Activated T-cell treated with anti-CD3 and anti-CD28 coated beads for 24 hours (primary cell): ENCODE measurements at places on chromosomes 12 and 14.

GRCh38 chr14:27008187-27008586 lies 410.4 kb upstream of the NOVA1 start:
- no peak for DNase-seq

- DNase-seq: peak; percentile 18
Measured at GRCh38 chr12:62260733-62261683, 804 bp downstream of the USP15 start.

GRCh38 chr12:666766-667308 lies 3.6 kb upstream of the NINJ2 start:
- no peak for DNase-seq

DNA sequence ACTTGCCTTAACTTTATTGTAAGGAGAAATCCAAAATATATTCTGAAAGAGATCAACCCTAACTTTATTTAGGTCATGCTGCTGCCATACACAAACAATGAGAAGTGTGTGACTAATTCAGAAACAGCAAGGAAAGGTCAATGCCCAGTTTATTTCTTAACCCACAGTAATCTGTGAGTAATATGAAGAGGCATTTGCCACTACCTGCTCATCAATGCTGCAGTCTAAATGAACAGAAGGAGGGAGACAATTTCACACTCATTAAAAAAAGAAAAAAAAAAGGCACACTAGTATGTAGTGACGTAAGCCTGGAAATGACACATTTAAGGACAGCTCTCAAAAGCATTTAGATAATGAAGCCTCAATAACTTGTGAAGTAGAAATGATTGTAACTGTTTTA lies 90.5 kb upstream of the FOXN3 start:
- no peak for DNase-seq

DNA sequence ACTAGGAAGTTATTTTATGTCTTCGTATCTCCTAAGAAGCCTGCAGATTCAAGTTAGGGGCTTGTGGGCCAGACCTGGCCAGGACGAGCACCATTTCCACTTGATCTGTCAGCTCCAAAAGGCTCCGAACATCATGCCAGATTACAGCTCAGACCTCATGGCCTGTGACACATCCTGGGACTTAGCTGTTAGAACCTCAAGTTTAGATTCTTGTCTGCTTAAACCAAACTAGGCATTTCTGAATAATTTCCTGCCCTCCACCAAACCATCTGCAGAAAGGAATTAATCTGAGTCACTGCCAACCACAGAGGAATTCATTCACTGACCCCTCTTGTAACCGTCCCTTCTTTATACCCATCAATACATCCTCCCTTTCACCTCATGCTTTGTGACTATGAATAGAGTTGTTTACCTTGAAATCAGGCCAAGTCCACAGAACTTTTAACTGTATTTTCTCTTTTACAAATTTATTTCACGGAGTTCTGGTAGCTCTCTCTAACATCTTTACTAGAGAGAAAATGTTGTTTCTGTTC lies 120.3 kb downstream of the FBXL14 start:
- DNase-seq: no peak

DNA sequence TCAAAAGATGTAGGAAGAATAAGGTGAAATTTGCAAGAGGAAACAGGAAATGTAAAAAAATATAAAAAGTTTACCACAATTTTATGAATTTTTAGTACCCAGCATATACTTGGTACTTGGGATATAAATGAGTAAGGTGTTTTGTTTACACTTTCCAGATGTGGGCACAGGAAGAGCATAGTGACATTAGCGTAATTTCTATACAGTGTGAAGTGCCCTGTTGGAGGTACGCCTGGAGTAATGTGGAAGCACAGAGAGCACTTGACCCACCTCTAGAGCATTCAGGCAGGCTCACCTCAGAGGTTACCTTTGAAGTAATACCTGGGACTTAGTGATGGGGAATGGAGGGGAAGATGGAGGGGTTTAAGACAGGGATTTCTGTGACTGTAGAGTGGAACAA lies 89.5 kb downstream of the AEBP2 start:
- no peak for DNase-seq

DNA sequence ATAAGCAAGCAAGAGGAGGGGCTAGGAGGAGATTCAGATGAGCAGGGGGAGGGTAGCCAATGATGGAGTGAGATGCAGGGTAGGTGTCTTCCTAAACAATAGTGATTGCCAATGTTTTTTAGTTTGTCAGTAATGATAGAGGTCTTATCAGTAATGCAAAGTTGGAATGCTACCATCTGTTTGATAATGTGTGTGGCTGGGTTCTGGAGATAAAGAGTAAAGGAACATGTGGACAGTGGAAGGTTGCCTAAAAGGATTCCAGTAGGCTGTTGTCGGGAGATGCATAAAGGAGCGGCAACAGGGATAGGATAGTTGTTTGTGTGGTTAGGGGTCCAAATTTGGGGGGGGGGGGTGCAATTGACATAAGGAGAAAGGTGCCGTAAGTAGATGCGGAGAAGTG lies 52.5 kb downstream of the TESPA1 start:
- DNase-seq: no peak

DNA sequence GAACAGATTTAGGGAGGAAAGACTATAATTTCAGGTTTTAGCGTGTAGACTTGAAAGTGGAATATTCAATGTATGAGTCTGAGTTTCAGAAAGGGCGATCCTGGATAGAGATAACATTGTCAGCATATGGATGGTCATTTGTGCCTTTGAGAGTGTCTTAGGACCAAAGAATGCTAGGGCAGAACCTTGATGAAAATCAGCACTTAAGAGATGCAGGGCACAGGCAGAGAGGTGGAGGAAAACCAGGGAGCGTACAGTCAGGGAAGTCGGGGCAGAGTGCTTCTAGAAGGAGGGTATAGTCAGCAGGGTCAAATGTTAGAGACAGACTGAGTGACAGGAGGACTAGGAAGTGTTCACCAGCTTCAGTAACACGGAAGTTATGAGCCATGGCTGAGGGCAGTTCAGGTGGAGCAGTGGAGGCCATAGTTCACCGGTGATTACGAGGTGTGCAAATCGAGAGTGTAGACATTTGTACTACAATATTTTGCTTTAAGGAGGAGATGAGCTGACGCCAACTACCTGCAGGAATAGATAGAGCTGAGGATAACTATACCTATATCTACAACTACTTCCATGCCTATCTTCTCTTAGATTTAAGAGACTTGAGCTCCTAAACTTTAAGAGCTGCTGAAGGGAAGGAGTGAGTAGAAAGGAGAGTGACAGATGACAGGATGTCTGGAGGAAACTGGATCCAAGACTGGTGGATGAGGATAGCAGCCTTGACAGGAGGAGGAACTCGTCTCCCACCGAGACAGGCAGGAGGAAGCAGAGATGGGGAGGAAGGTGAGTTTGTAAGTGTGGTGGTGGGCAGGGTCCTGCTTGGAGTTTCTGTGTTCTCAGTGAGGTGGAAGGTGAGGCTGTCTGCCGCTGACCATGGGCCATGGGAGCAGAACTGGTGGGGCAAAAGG lies 6.5 kb downstream of the CBLN3 start:
- no peak for DNase-seq

DNA sequence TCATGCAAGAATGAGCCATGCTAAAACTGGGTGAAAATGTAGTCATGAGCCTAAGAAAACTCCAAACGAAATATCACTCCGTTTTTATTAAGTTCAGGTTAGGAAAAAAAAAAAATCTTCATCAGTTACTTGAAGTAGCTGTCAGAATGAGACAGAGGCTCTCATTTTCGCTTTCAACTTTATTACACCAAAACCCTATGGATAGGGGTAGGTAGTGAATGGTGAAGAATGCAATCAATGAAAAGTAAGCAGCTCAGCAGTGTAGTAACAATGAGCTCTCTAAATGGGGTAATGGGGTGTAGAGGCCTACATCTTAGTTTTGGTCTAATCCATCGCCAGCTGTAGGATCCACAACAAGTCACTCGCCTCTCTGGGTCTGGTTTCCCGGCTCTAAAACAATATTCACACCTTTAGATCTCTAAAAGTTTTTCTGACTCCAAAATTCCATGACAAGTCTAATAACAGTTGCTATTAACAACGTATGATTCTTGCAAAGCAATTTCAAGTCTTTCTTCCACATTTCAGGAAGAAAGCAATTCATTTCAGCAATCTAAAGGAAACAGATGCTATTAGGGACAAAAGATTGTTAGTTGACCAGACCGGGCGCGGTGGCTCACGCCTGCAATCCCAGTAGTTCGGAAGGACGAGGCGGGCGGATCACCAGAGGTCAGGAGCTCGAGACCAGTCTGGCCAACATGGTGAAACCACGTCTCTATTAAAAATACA lies 1.7 kb downstream of the BTBD7 start:
- DNase-seq: no peak

DNA sequence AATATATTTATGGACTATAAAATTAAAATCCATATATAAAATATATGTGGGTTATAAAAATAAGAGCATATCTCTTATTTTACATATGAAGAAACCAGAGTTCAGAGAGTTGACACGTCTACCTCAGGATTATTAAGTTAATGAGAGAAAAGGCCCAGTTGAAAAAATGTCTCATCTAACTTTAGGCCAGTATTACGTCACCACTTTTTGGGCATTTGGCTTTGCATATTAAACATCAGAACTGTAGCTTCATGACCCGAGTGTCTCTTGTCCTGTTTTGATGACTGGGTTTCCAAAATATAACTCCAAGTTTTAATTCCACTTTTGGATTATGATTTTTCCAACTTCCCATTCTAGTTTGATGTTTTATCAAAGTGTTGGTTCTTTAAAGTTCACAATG lies 1026.1 kb downstream of the SLC6A15 start:
- DNase-seq: no peak

DNA sequence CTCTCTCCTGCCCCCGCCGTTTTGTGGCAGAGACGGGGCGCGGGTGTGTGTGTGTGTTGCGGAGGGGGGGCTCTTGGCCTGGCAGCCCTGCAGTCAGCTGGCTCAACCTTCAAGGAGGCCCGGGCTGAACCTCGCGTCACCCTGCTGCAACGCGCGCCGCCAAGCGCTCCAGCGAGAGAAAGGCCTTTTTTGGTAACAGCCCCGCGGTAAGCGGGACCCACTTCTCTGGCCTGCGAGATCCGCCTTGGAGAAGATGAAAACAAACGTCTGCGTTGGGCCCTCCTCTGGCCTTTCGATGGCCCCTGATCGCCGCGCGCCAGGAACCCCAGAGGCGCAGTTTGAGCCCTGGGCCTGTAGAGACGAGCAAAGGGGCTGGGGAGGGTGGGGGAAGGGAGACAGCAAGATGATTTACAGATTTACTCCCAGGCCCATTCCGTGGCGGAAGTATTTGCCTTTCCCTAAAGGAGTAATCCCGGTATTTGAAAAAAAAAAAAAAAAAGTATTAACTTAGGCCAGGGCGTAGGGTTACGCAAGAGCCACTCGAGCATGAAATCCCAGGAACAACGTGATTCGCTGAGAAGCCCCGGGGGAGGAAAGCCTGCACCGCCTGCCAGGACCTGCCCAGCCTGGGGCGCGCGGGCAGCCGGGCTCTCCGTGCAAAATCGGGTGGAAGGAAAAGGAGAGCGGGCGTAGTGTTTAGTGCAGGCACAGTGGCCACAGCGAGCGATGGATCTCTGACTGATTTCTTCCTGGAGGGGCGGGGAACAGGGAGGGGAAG lies 4.5 kb upstream of the IRF2BPL start:
- peak; percentile 75 for DNase-seq

DNA sequence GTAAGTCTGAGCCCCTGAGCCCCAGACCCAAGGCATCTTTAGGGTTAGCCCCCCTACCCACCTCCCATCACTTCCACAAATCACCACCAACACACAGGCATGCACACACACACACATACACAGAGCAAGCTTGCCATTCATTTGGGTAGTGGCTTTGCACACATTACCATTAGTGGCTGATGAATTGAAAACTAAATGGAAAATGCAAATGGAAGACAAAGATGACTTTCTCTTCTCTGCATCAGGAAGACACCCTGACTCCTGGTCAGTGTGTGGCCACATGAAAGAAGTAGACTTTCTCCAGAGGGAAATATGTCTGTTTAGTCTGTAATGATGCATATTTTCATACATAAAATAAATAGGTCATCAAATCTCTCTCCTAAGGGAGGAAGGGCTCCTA lies 55.2 kb downstream of the CCDC60 start:
- DNase-seq: no peak

DNA sequence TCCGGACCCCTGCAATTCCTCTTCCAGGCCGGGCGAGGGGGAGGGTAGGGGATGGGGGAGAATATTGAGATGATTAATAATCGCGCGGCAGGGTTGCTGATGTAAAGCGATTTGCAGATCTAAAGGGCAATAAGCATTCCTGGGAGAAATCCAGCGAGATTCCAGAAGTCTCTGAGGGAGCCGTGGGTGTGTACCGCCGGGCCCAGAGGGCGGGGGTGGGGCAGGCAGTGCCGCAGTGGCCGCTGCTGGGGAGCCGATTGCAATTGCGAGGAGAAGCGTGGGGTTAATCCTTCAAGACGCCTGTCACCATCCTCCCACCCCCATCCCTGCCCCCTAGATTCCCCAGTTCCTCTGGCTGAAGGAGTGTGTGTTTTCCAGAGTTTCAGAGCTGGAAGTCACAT lies 16.4 kb downstream of the FOS start:
- no peak for DNase-seq

DNA sequence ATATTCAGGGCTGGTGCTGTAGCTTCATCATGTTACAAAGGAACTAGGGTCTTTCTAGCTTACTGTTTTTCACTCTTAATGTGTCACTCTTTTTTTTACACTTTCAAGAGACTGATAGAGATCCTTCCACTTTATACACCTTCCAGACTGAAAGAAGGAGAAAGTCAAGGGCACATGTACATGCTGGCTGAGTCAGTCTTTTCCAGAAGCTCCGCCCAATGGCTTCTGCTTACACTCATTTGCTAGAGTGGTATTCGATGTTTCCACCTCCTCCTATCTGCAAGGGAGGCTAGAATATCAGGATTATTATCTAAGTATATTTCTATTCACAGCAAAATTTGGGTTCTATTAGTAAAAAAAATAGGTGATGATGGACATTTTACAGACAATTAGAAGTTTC lies 325.8 kb upstream of the OR4E1 start:
- no peak for DNase-seq
